ENCODE measurements at places on chromosomes 11 and 22. TPM values are rescaled to one million over a fixed set of nuclear protein-coding genes. Genes with fewer than 3 reads are reported as not detected.
A peak's percentile ranks its signal among the peaks of the same experiment; 100 is the strongest.

GRCh38 chr11:64788321-64789215, 10.2 kb upstream of the SF1 start:
- no peak for DNase-seq

DNA sequence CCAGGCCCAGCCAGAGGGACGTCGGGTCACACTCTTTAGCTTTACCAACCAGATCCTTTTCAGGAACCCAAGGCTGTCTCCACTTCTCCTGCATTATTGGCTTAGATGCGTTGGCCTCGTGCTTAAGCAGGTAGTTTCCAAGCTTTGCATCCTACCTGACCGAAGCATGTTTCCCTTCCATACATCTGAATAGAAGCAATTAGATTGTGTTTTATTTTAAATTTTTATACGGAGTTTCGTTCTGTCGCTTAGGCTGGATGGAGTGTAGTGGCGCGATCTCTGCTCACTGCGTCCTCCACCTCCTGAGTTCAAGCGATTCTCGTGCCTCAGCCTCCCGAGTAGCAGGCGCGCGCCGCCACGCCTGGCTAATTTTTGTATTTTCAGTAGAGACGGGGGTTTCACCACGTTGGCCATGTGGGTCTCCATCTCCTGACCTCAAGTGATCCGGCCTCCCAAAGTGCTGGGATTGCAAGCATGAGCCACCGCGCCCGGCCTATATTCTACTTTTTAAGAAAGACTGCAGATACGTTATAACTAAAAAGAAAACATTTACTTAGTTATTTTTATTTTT, 677 bp downstream of the DYNC2H1 start:
- peak; percentile 17 for DNase-seq

SCUBE1 gene
- total RNA-seq, result 1.7 TPM

OR4C3 gene
- not detected for total RNA-seq

TYR gene
- total RNA-seq, result not detected

GRCh38 chr11:128238521-128239265, 348.7 kb downstream of the ETS1 start:
- no peak for DNase-seq

GRCh38 chr22:41574847-41575381, 14.1 kb downstream of the CSDC2 start:
- DNase-seq, result peak; percentile 36

DNA sequence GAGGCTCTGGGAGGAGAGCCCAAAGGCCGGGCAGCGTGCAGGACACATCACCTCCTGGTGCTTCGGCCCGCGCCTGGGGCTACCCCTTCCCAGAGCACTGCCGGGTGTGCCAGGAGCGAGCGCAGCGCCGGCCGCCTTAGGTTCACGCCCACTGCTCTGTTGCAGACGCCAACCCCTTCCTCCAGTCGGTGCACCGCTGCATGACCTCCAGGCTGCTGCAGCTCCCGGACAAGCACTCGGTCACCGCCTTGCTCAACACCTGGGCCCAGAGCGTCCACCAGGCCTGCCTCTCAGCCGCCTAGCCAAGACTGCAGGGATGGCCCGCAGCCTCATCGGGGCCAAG, 79.0 kb downstream of the MED15 start:
- DNase-seq, result no peak

GRCh38 chr11:20159466-20160381, 551 bp downstream of the DBX1 start:
- DNase-seq, result no peak
